C1 segment of cervical spinal cord (tissue), 14 donors: ENCODE measurements at places on chromosomes 7 and 10.
A peak's percentile ranks its signal among the peaks of the same experiment; 100 is the strongest.

- no peak for DNase-seq
Observed at GRCh38 chr7:23696916-23697441, 13.0 kb upstream of the STK31 start.

- DNase-seq: no peak
Observed at GRCh38 chr10:30000802-30001571, 58.4 kb downstream of the JCAD start.

DNA sequence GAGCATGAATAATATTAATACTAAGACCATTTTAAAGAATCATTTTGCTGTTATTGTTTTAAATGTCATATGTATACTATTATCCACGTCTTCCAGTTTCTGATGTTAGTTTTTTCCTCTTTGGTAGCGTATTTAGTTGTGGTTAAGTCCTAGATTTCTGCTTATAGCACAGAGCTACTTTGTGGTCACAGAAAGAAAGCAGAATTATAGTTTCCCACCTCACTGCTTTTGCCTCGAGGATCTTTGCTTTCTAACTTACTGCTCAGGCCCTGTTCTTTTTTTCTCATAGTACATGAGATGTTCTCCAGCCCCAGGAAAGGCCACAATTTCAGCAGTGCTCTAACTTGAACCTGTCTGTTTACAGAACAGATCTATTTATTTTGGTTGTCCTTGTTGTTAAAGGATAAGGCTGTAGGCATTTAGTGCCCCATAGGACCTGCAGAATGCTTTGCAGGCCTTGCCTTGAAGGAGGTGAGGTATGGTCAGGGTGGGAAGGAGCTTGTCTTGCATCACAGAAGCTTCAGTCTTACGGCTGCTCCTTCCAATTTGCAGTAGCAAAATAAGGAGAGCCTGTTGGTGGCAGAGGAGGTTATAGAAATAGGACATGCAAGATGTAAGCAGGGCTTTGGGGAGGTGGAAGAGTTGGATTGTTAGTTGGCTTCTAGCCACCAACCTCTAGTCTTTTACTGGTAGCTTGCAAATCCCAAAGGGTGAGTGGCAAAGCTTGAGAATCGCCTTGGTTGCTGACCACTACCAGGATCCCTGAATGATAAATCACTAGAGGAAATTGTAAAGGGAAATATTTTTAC lies 129.1 kb downstream of the LRRC4 start:
- DNase-seq: peak; percentile 22

DNA sequence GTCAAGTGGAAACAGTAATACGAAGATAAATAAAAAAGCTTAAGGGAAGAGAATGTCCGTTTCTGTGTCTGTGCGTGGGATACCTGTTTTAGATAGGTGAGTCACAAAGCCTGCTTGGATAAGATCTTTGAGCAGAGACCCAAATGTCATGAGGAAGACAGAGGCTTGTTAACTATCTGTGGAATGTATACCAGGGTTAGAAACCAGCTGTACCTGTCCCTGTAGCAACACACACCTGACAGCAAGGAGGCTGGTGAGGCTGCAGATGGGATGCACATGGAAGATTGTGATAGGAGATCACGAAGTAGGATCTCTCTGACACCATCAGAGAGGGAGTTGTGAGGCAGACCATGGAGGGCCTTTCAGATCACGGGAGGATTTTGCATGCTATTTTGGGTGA lies 105.3 kb downstream of the ARHGAP21 start:
- DNase-seq: no peak

GRCh38 chr10:129916506-129916995 lies 47.5 kb downstream of the EBF3 start:
- no peak for DNase-seq
